B cell (primary cell): ENCODE measurements at places on chromosomes 7 and 10.
A peak's percentile ranks its signal among the peaks of the same experiment; 100 is the strongest.

DNA sequence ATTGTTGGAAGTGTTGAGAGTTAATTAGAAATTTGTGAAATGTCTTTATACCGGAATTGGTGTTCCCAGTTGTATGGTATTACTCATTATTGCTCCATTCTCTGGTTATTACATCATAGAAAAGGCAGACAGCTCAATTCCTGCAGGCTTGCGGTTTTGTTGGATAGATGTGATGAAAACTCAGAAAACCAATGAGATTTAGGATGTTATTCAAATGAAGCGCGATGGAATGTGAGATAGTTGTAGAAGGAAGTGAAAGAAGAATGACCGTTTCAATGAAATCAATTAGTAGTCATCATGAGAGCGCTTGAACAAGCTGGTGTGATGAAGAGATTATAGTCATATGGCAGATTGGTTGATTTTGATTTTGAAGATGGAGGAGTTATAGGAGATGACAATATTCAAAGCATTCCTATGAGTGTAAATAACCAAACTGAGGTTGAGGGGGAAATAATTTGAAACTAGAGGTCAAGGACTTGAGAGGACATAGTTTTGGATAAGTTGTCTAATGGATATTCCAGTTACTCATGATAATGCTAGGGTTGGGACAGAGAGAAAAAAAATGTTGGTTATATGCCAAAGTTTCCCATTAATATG is 991.5 kb downstream of the NRG3 start:
- H3K36me3 ChIP-seq: no peaks in the 10 kb centered on the region

DNA sequence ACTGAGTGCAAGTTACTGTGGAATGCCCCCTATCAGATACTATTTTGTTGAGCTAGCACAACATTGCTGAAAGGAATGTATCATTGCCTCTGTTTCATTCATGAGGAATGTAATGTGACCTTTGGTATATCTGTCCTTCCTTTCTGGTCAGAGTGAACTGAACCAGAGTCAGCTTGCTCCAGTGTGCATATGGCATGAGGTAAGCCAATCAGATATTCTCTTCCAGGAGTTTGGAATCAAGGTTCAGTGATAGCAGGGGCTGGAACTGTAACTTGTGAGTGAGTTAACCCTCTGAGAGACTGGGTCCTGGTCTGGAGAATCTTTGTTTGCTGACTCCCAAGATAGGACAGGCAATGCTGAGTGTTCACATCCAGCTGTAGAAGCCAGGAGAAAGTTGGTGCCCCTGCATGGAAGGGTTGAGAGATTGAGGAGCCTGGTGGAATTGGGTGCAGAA is 45.3 kb upstream of the OSBPL3 start:
- H3K27me3 ChIP-seq: no peaks in the 10 kb centered on the region
- no peaks in the 10 kb centered on the region for H3K4me1 ChIP-seq
- DNase-seq: no peak
- H3K4me3 ChIP-seq: no peak overlapping the region
- H3K27ac ChIP-seq: no peak overlapping the region
- no peaks in the 10 kb centered on the region for H3K36me3 ChIP-seq

GRCh38 chr7:23377134-23377533 is 78.0 kb downstream of the MALSU1 start:
- H3K4me1 ChIP-seq: peaks cover 20% of the 10 kb centered on the region
- H3K4me3 ChIP-seq: no peak overlapping the region
- no peak overlapping the region for H3K27ac ChIP-seq

DNA sequence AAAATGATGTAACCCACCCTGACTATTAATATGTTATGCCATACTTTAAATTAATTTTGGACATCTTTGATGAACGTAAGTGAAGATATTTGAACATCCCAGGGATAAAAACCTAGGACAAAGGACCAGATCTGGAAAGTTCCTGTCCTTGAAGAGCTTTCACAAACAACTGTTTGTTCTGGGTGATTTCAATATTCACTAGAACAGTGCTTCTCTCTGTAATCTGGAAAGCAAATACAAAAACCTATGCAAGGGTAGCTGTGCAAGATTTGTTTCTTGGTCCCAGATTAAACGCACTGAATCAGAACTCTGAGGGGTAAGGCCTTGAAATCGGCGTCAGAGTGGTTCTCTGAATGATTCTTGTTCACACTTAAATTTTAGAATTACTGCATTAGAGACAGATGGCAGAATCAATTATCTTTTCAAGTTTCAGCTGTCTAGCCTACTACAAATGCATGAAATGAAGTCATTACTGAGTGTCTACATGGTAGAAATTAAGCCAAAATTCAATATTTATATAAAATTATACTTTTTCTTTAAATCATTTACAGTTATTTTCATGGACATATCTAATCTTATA is 69.6 kb upstream of the CSTF2T start:
- no peak overlapping the region for H3K4me3 ChIP-seq
- no peaks in the 10 kb centered on the region for H3K4me1 ChIP-seq
- no peaks in the 10 kb centered on the region for H3K27me3 ChIP-seq
- no peaks in the 10 kb centered on the region for H3K36me3 ChIP-seq

GRCh38 chr7:142954680-142955268 is 7.4 kb downstream of the KEL start:
- no peaks in the 10 kb centered on the region for H3K27me3 ChIP-seq
- H3K4me3 ChIP-seq: no peak overlapping the region
- no peak overlapping the region for H3K27ac ChIP-seq

- H3K27ac ChIP-seq: no peak overlapping the region
- no peaks in the 10 kb centered on the region for H3K27me3 ChIP-seq
- no peak for DNase-seq
- no peaks in the 10 kb centered on the region for H3K36me3 ChIP-seq
- peaks cover 11% of the 10 kb centered on the region for H3K4me1 ChIP-seq
Measured at GRCh38 chr7:108045669-108046068, 42.7 kb upstream of the LAMB1 start.

GRCh38 chr7:134927723-134928122 is 58.6 kb upstream of the AGBL3 start:
- no peaks in the 10 kb centered on the region for H3K27me3 ChIP-seq
- no peak overlapping the region for H3K27ac ChIP-seq
- H3K4me1 ChIP-seq: peaks cover 4% of the 10 kb centered on the region
- no peak for DNase-seq
- H3K36me3 ChIP-seq: no peaks in the 10 kb centered on the region
- H3K4me3 ChIP-seq: no peak overlapping the region

DNA sequence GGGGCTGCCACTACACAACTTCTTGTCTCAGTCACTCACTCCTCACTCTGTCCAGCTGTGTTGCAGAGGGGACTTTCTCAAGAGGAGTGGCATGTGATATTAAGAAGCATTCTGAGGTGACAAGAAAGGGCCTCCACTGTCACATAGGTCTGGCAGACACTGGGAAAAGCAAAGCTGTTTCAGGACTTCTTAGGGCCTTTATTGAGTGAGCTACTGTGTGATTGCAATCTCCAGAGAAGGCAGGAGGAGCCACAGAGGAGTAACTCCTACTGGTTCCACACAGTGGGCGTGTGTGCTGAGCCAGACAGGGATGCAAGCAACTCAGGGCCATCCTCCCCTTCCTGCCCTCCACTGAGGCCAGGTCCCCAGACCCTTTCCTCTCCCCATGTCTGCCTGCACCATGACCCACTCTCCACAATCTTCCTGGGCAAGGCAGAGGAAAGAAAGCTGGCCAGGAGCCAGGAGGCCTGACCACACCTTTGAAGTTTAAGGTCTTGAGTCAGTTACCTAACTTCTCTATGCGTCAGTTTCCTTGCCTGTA is 262.0 kb upstream of the ZMIZ1 start:
- no peaks in the 10 kb centered on the region for H3K36me3 ChIP-seq
- no peak overlapping the region for H3K27ac ChIP-seq
- no peaks in the 10 kb centered on the region for H3K4me1 ChIP-seq
- no peak for DNase-seq
- no peak overlapping the region for H3K4me3 ChIP-seq
- H3K27me3 ChIP-seq: no peaks in the 10 kb centered on the region

DNA sequence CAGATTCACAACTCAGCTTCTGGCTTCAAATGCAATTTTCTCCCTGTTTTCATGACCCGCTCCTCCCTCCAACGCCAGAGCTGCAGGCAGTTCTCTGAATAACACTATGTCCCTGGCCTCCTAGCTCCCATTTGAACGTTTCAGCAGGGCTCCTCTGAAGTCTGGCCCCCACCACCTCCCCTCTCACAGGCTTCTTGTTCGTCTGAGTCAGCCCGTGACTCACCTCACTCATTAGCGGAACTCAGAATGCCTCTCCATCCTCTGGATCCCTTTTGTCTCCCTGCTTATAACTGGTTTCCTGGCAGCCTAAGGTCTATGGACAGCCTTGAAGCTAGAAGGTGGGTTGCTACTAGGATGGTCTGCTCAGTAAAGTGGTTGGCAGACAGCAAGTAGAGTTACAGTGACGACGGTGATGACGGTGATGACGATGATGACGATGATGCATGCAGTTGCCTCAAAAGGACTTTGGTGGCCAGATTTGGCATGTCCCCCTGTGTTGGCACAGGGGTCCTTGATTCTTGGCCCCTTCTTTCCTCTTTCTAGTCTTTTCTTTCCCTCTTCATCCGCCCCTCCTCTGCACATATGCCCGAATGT is 83.3 kb upstream of the MKLN1 start:
- no peaks in the 10 kb centered on the region for H3K4me1 ChIP-seq
- no peak for DNase-seq
- H3K27me3 ChIP-seq: no peaks in the 10 kb centered on the region
- H3K36me3 ChIP-seq: no peaks in the 10 kb centered on the region
- no peak overlapping the region for H3K27ac ChIP-seq

DNA sequence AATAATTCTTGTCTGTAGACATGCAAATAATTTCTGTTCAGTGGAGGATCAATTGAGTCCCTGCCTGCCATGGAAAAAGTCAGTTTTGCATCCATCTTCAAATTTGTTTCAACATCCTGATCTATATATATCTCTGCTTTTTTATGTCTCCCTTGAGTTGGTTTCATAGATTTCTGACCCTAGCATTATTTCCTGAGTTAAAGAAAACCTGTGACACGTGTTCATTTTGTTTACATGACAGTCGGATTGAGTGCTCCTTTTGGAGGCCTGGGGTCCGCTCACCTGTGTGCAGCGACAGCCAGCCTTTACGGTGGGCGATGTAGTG is 674 bp downstream of the MRPS24 start:
- H3K27me3 ChIP-seq: no peaks in the 10 kb centered on the region
- H3K36me3 ChIP-seq: peaks cover 17% of the 10 kb centered on the region
- peak overlapping the region; percentile 70 for H3K4me3 ChIP-seq
- H3K27ac ChIP-seq: peak overlapping the region; percentile 47
- peak; percentile 40 for DNase-seq
- H3K4me1 ChIP-seq: peaks cover 15% of the 10 kb centered on the region

DNA sequence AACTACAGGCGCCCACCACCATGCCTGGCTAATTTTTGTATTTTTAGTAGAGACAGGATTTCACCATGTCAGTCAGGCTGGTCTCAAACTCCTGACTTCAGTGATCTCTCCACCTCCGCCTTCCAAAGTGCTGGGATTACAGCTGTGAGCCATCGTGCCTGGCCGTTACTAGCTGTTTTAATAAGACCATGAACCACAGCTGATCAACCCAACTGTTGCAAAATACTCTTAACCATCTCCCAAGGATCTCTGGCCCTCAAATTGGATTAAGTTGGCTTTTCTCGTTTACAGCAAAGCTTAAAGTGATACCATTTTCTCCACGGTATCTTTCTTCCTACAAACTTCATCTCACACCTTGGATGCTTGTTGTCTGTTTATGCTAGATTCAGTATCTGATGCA is 18.3 kb downstream of the ZFAND2A start:
- no peak for DNase-seq
- no peak overlapping the region for H3K4me3 ChIP-seq
- no peaks in the 10 kb centered on the region for H3K27me3 ChIP-seq
- H3K27ac ChIP-seq: no peak overlapping the region

GRCh38 chr10:21171936-21172541 is 274.9 kb upstream of the NEBL start:
- H3K4me3 ChIP-seq: no peak overlapping the region
- no peaks in the 10 kb centered on the region for H3K36me3 ChIP-seq
- H3K4me1 ChIP-seq: no peaks in the 10 kb centered on the region
- H3K27me3 ChIP-seq: no peaks in the 10 kb centered on the region

- H3K27me3 ChIP-seq: no peaks in the 10 kb centered on the region
- no peak overlapping the region for H3K4me3 ChIP-seq
- no peaks in the 10 kb centered on the region for H3K36me3 ChIP-seq
- no peaks in the 10 kb centered on the region for H3K4me1 ChIP-seq
- DNase-seq: no peak
Measured at GRCh38 chr10:95569368-95569767, 8.2 kb upstream of the SORBS1 start.
